ENCODE measurements at places on chromosomes 2 and 18.

GRCh38 chr2:146615778-146616177 lies 1229.1 kb upstream of the ACVR2A start:
- DNase-seq, result no peak

DNA sequence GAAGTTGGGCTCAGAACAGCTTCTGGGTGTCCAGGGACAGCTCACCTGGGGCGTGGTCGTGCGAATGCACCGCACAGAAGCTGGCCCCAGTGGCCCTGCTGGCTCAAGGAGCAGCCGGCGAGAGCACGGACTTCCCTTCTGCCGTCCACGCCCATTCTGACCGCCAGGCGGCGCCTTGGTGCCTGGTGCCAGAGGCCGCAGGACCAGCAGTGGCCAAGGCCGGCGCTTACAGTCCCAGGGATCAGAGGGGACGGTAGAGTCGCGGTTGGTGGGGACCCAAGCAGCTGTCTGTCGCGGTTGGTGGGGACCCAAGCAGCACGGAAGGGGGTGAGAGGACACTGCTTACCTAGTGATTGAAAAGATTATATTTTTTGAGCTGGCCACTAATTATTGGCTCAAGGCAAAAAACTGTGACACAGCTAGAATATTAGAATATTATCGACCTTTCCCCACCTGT lies 25.7 kb downstream of the NPPC start:
- DNase-seq, result peak; percentile 71

DNA sequence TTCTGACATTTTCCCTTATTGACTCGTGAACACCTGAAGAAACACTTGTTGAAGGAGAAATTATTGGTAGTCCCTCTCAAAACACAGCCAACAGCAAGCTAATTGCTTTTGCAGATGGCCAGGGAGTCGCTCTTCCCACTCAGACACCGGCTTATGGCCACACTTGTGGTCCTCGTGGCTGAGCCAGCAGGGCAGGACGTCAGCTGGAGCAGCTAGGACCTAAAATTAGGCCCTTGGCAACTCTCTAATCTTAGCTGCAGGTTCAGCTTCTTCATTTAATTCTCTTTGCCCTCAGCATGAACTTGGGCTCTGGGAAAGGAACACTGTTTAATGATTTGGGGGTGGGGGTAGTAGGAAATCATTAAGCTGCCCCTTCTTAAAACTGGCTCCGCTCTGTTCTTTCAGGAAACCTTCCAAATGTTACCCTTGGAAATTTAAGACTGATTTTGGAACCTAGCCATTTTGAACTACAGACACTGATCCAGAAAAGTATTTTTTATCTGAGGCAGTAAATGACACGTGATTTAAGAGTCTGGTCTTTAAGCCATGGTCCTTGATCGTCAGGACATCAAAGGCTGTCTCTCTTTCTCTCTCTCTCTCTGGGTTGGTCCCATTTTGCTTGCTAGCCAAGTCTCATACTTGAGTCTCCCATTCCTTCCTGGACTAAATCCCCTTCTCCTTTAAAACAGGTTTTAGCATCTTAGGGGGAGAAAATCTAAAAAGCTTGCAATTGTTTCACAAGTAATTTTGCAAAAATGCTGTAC lies 77.5 kb downstream of the CDK15 start:
- DNase-seq, result no peak

GRCh38 chr2:123606631-123607030 lies 418.5 kb upstream of the CNTNAP5 start:
- DNase-seq, result no peak

DNA sequence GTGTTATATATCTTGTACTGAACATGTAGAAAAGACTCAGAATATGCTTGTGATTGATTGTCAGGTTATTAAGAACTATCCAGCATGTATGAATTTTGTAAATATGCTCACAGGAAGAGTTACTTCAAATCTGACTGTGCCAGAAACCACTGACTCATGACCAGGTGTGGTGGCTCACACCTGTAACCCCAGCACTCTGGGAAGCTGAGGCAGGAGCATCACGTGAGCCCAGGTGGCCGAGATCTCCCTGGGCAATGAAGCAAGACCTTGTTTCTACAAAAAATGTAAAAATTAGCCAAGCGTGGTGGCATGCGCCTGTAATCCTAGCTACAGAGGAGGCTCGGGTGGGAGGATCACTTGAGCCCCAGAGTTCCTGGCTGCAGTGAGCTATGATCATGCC lies 126.6 kb downstream of the COMMD1 start:
- DNase-seq, result no peak

DNA sequence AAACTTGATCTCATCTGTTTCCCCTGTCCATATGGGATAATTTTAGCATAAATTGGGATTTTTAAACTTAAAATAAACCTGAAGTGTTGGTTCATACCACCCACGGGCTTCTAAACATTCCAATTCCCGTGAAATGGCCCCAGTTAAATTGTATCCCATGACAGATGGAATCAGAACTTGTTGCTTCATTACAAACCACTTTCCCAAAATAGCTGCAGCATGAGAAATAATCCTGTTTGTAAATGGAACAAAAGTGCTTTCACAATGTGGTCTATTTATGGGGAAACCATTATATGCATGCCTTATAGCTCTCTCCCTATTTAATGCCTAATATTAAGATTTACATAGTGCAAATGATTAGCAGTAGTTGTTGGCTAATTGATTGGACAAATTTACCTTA lies 15.9 kb downstream of the SCG2 start:
- no peak for DNase-seq

All from GM19239 (cell line).